ENCODE measurements at places on chromosomes 11 and 22.

- DNase-seq = no peak
Measured at GRCh38 chr11:31802990-31803812, 7.9 kb downstream of the PAX6 start.

DNA sequence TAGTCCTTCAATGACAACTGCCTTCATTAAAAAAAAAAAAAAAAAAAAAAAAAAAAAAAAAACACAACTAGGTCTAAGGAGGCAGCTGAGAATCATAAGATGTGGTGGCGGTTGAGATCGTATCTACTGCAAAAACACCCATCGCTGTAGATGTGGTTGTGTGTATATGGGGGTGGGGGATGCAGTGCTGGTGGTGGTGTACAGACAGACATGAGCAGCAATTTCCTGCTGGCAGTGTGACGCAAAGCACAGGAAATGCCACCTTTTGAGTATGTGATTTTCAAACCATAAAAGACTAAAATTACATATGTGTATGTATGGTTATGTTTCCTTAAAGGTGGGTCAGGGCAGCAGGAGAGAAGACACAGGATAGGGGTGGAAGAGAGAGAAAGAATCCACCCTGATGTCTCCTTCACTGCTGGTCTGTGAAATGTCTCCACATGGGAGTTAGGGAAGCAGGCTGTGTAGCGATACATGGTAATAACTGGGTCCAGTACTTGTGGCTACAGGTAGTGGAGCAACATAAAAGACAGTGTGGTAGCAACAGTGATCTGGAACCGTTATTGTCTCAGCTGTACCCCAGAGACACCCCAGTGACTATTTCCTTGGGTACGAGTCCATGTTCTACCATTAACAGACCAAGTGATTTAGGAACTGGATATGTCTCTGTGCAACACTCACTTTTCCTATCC is 57.9 kb downstream of the SYTL2 start:
- DNase-seq = no peak

DNA sequence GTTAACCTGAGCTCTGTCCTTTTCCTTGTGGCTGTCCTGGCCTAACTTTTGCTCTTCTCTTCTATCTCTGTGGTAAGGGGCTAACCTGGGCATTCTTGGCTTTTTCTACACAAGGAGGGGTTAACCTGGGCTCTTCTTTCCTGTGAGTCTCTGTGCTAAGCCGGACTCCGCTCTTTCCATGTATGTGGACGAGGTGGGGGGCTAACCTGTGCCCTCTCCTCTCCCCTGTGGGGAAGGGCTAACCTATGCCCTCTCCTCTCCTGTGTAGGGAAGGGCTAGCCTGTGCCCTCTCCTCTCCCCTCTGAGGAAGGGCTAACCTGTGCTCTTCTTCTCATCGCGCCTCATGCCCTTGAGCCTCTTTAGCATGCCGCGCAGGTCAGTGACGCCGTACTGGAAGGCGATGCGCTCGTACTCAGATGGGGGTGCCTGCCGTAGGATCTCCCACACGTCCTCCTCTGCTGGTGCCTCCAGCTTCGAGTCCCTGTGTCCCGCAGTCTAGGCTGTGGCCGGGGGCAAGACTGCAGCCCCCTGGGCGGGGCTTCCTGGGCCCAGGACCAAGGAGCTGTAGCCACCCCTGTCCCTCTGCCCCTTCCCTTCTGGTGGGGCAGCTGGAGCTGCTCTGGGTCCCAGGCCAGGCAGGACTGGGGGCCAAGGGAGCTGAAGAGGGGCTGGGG is 6.5 kb downstream of the MYBPC3 start:
- no peak for DNase-seq

DNA sequence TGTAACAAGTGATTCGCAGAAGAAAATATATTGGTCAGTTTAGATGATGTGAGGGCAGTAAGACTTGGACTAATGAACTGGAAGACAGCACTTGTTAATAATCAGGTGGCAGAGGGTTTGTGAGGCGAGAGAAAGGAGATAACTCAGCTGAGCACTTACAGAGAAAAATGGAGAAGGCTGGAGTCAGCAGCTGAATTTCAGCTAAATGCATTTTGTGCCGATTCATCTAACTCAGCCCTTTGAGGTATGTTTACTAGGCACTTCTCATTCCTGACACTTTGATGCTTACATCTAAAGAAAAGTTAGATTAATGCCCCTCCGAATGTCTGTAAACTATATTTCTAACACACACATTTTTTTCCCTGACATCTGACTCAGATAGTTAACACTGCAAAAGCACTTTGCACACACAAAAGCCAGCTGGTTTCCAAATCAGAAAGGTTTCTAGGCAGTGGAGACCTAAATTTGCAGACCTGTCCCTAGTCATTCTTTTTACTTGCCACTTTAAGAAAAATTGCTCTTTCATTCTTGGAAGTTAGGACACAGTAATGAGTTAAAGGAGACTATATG is 859.5 kb upstream of the CCDC90B start:
- DNase-seq = no peak

- no peak for DNase-seq
Measured at GRCh38 chr11:131975619-131976018, 605.2 kb downstream of the NTM start.

- no peak for DNase-seq
Measured at GRCh38 chr11:45217991-45218390, 68.2 kb downstream of the SYT13 start.

DNA sequence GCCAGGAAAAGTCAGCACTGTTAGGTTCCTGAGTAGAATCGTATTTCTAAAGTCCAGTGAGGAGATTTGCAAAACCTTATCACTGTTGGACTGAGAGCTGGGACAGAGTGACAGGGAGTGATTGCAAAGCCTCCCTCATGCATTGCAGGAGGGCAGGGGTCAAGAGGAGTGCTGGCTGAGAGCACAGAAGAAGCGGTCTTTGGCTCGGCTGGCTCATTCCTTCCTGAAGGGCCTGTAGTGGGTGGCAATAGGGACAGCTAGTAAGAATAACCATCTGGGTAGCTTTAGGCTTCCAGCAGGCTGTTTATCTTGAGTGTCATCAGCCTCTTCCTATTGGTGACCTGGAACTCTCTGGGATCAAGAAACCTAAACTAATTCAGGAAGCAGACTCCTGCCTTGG is 53.4 kb downstream of the CD44 start:
- no peak for DNase-seq

- DNase-seq = peak; percentile 13
Measured at GRCh38 chr11:19441752-19442553, 201.2 kb upstream of the E2F8 start.

DNA sequence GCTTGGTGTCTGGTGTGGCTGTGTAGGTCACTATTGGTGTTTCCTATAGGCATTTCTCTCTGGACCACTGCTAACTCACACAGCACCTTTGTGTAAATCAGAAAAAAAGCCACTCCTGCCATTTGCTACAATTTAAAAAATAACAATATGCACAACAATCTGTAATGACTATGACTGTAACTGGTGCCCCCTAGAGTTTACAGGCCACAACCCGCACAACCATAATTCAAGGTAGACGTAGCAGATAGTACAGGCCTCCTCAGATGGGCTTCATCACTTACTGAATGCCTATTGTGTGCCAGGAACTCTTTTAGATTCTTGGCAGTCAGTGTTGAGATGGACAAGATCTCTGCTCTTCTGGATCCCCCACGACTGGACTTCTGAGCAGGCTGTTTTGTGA is 47.7 kb downstream of the SYT9 start:
- no peak for DNase-seq

DNA sequence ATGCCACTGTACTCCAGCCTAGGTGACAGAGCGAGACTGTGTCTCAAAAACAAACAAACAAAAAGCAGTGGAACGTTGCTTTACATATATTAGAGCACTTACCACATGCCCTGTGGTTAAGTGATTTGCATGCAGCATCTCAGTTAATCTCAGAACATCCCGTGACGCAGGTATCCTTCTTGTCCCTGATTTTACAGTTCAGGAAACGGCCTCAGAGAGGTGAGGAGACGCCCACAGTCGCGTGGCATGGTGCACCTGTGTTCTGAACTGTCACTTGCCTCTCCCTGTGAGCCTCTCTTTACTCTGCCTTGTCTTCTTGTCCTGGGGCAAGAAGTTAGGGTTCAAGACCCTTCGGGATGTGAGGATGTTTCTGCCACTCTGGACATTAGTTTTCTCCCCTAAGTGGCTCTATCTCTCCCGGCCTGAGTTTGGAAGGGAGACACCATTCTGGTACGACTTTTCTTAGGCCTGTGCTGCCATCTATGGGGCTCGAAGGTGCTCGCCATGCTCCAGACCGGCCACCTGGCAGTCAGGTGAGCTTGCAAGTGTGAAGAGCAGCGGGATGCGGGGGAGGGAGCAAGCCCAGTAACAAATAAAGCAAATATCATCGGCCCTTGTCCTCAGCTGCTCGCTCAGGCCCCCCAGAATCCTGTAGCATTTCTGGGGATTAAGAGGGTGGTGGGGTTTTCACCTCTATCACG is 25.6 kb downstream of the YWHAH start:
- DNase-seq = no peak

DNA sequence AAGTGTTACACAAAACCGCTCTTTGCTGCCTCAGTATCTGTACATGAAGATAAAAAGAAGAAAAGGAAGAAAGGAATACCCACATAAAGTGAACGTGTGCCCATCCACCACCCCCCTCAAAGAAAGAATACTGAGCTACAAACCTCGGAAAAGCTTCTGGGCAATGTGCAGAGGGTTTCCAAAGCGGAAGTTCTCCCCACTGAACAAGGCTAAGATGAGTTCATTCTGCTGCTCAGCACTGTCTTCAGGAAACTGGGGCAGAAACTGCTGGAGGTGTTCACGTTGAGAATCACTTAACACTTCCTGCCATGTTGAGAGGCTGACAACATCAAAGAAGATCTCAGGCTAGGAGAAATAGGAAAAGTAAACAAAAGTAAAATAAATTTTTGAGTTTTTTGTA is 6.9 kb downstream of the NFRKB start:
- DNase-seq = no peak

DNA sequence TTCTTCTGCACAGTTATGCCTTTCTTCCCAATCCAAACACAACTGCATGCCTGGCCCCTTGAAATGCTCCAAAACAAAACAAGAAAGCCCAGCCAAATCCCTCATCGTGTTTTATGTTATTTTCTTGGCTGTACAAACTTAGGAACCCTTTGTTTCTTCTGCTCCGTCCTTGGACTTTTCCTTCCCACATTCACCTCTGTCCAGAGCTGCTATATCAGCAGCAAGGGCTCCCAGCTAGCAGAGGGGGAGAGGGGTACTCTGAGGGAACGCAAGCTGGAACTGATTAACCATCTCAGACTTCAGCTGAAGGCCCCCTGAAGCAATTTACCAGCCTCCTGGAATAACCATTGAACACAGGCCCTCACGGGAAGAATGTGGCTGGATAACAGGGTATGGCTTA is 214.7 kb downstream of the TENM4 start:
- DNase-seq = no peak

DNA sequence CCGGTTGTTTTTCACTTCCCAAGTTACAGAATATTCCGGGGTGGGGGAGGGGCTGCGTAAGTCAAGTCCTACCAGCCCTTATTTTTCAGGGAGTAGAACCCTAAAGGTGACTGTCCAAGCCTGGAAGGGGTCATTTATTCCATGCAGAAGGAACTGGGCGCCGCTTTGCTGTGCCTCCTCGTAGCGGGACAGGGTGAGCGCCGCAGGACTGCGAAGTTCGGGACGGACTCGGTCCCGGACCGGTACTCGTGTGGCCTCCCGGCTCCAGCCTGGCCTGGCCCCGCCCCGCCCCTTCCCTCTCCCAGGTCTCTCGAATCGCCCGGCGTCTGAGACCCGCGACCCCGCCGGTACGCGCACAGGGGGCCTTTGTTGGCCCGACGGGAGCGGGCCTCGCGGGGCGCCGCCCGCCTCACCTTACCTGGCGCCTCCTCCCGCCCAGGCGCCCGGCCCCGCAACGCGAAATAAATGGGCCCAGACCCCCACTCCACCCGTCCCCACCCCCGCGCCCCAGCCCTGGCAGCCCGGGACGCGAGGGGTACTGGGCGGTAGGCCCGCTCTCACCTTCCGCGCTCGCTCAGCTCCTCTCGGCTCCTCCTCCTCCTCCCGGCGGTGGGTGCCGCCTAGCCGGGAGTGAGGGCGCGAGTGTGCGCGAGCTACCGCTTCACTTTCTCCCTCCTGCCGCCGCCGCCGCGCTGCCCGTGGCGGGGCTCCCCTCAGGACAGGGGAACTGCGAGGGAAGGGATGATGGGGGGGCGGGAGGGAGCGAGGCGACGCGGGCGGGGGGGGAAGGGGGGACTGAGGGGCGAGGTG is 698 bp downstream of the PAK1 start:
- DNase-seq = no peak

DNA sequence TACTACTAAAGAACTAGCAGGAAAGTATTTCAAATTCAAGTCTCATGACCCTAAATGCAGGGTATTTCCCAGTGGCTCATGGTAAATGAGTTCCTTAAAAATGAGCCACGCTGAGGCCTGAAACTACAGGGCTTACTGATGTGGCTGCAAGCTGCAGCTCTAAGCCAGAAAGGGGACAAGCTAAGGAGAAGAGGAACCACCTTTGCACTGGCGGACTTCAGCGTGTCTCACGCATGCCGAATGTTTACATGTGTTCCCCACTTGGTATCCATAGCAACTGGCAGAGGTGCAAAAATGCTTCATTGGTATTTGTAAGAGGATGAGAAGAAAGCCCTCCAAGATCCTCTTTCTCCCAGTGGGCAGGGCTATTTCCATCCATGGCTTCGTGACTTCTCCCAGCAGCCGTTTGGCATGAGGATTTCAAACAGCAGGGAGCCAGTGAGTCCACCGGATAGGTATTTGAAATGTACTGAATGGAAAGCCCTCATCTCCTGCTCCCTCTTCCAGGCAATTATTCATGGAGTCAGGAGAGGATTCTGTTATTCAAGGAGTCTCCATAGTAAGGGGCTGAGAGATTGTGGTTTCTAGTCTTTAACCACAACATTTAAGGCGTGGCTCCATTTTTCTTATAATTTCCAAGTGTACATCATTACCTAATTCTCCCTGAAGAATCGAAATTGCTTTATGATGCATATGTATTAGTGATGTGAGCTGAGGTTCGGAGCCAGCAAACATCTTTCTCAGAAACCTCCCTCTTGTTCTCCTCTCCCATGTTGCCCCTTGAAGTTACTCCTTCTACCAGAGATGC is 55.3 kb upstream of the CD44 start:
- DNase-seq = peak; percentile 64

DNA sequence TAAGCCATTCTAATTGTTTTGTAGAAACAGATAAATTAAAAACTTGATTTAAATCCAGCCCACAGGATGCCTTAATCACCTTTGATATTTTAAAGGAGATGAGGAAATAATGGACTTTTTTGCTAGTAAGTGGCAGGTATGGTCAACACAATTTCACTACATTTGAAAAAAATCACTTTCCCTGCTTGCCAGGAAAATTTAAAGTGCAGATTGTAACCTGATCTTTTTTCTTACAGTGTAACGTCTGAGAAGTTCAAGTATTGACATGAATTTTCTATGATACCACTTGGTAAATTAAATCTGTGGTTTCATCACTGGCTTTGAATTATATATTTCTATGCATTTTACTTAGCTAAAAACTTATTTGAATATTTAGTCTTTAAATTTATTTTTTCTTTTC is 65.3 kb downstream of the ARHGEF12 start:
- no peak for DNase-seq

- no peak for DNase-seq
Measured at GRCh38 chr11:69111624-69112542, 43.9 kb upstream of the SMIM38 start.

DNA sequence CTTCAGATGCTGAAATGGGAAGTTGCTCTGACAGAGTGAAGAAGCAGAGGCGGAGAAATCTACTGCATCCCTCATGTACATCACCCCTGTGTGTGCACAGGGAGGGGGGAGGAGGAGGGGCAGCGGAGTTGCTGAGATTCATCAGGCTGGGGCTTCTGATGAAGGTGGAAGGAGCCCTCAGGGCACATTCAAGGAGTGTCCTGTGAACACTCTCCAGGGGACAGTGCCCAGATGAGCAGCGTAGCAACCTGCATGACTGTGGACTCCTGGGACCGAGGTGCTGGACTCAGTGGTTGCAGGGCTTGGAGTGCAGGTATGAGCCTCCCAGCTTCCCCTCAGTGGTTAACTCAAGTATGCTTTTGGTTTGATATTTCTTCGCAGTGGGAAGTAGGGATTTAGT is 257.8 kb upstream of the B3GAT1 start:
- DNase-seq = no peak
